ENCODE measurements at places on chromosomes 13 and 19.

- DNase-seq, result no peak
Observed at GRCh38 chr13:37481011-37481884, 117.3 kb downstream of the POSTN start.

GRCh38 chr13:111267205-111267604 is 53.2 kb upstream of the TEX29 start:
- DNase-seq, result no peak

- DNase-seq, result no peak
Observed at GRCh38 chr13:86193281-86193680, 394.1 kb upstream of the SLITRK6 start.

- DNase-seq, result no peak
Observed at GRCh38 chr19:30169196-30169900, 202.8 kb upstream of the ZNF536 start.

- no peak for DNase-seq
Observed at GRCh38 chr19:56572589-56572988, 5.3 kb downstream of the ZNF470 start.

DNA sequence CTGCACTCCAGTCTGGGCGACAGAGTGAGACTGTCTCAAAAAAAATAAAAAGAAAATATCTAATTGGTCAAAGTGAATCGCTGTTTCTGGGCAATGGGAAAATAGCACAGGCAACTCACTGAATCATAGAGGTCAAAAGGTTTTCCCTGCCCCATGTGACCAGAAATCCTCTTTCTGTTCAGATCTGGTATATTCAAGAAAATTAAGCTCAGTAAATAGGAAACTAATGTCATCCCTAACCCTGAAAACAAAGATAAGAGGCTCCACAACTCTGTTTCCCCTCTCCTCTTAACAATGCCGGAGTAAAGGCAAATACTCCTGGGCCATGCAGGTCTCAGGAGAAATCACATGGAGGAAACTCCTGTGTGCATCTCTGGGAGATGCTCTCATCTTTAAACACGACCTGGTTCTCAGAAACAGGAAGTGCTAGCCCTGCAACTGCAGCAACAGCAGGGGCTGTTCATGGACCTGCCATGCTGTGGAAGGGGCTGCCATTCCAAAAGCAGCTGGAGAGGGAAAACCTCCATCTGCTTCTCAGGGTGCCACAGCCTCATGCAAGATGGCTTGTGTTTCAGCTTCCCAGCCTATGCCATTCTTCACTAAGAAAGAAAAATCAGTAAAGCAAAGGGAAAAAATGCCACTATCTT is 47.5 kb upstream of the SLC7A9 start:
- no peak for DNase-seq

DNA sequence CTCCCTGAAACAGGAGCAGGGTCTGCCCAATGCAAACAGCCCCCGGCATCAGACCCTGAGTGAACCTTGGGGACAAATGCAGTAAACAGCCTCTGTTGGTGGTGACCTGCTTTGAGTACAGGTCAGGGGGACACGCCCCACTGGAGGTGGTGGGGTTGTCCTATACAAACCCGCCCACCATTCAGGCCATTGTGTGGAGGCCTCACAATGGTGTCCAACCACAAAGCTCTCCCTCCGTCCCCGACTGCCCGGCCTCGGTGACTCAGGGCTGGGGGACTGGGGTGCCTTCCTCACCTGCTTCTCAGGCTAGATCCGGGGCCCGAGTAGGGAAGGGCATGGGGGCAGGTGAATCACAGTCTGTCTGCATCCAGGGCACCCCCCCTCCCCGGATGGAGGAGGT is 1.5 kb downstream of the MUC16 start:
- no peak for DNase-seq

DNA sequence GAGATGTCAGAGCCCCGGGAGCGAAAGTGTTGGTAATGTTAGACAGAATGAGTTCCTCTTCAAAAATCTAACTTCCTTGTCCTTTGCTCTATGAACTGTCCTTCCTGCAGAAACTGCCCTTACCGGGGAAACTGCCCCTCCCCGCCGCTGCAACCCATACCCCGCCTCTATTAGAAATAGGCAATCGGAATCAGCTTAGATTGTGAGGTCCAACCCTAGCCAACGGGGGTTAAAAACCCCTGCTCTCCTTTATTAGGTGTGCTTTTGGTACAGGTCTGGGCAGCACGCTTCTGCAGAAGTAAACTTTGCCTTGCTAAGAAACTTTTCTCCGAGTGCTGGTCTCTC is 11.5 kb upstream of the CAPNS1 start:
- DNase-seq, result no peak

GRCh38 chr19:45972081-45972946 is 1.4 kb downstream of the NOVA2 start:
- DNase-seq, result peak; percentile 52
